8988T (cell line): ENCODE measurements at places on chromosomes 2 and 18.

GRCh38 chr2:128320192-128320905 is 1.7 kb upstream of the HS6ST1 start:
- peak; percentile 39 for DNase-seq

DNA sequence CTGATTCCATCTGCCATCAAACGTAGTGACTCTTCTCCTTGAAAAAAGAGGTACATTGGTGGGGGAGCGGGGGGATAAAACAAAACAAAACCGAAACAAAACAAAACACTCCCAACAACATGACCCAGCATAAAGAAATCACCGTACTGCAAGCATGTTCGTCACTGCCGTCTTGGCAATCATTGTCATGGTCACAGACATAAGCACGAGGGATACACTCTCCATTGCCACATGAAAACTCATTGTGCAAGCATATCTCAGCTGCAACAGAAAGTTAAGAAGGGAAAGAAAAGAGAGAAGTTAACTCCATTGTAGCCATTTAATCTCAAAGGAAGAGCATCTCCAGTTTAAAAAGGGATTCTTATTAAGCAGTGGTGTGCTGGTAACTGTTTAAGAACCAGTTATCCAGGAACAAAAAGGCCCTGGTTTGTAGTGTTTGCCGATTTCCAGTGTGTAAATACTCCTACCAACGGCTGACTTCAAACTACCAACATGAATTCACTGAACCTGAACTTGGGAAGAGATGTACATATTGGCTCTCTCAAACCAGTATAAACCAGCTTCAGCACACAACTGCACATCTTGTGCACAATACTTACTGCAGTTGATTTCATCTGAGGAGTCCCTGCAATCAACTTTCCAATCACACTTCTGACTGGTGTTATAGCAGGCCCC is 68.2 kb downstream of the LRP2 start:
- no peak for DNase-seq

GRCh38 chr2:148660999-148661398 is 16.4 kb downstream of the EPC2 start:
- no peak for DNase-seq

DNA sequence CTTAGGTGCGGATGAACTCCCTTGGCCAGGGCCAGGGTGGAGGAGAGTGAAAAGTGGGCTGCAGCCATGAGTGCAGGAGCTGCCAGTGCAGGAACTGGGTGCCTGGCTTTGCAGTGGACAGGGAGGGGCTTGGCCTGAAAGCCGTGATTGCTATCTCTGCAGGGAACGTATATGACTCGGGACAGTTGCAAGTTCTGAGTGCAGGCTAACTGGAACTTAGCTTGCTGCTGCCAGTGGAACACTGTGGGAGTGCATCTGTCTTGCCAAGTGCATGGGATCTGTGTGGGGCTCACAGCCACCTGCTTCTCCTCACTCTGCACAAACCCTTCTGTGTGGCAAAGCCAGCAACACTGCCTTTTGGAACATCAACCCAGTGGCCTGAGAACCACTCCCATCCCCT is 36.9 kb downstream of the FLACC1 start:
- DNase-seq = no peak

- DNase-seq = no peak
Measured at GRCh38 chr2:43238176-43238575, 11.8 kb upstream of the ZFP36L2 start.

DNA sequence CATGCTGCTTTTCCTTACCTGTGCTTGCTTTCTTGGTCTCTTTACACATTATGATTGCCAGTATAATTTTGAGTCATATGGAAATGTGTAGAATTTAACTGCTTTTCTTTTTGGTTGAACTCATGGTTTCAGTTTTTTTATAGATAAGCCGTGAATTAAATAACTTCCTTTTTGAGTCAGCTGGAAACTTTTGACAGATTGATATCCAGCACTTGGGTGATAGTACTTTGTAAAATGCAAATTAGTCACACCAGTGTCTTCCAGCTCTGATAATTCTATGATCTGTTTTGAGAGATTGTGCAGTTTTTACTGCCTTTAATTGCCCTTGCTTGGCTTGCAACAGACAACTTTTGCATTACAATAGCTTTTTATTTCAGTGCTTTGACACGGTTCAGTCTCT is 86.4 kb downstream of the NCOA1 start:
- no peak for DNase-seq

GRCh38 chr18:3384664-3385563 is 65.1 kb upstream of the TGIF1 start:
- no peak for DNase-seq
